ENCODE measurements at places on chromosomes 5 and 9.

- peak; percentile 35 for DNase-seq
These were observed at the start of gene PCDHB3 for GRCh38 chr5:141100243-141100805. Gene PCDHB3 (plus strand): TSS chr5:141100473. CDS start chr5:141100650, 177 bp downstream.

DNA sequence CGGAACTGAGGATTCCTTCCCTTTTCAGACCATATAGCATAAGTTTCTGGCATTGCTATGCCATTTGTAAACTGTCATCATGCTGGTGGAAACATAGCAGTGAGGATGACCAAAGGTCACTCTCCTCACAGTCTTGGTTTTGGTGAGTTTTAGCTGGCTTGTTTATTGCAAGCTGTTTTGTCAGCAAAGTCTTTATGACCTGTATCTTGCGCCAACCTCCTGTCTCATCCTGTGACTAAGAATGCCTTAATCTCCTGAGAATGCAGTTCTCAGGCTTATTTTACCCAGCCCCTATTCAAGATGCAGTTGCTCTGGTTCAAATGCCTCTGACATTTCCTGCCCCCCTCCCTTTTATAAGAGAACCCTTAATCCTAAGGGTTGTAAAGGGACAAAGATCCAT is 26.7 kb upstream of the GRIA1 start:
- DNase-seq: no peak

GRCh38 chr9:7171396-7172153 is 413.8 kb downstream of the KDM4C start:
- DNase-seq: no peak

GRCh38 chr5:168691891-168692290 is 112.7 kb upstream of the PANK3 start:
- no peak for DNase-seq

- DNase-seq: no peak
These were observed 21.3 kb upstream of the GLRX start for GRCh38 chr5:95843733-95844223.

DNA sequence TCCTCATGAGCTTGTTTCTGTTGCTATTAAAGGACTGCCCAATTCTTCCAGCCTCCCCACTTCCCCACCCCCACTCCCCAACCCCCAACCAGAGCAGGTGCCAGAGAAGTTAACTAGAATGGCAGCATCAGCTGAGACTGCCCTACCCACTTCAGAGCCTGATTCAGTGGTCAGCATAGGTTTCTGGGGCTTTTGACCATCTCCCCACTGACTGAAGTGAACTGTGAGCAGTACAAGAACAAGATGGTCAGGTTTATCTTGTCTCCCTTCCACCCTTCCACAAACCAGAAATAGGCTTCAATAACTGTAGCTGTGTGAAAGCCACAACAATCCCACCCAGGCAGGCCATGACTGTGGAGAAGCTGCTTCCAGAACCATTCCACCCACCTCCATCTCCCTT is 289.4 kb upstream of the SLC24A2 start:
- no peak for DNase-seq

DNA sequence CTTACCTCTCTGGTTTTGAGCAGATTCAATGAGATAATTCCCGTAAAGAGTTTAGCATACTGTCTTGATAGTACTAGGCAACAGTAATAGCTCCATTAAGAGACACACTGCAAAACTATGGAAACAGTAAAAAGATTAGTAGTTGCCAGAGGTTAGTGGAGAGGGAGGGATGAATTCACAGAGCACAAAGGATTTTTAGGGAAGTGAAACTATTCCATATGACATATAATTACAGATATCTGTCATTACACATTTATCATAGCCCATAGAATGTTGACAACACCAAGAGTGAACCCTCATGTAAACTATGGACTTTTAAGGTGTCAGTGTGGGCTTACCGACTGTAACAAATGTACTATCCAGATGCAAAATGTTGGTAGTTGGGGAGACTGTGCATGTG is 176.4 kb upstream of the PLCXD3 start:
- DNase-seq: no peak

GRCh38 chr5:135741040-135741439 is 93.4 kb upstream of the SLC25A48 start:
- DNase-seq: no peak

DNA sequence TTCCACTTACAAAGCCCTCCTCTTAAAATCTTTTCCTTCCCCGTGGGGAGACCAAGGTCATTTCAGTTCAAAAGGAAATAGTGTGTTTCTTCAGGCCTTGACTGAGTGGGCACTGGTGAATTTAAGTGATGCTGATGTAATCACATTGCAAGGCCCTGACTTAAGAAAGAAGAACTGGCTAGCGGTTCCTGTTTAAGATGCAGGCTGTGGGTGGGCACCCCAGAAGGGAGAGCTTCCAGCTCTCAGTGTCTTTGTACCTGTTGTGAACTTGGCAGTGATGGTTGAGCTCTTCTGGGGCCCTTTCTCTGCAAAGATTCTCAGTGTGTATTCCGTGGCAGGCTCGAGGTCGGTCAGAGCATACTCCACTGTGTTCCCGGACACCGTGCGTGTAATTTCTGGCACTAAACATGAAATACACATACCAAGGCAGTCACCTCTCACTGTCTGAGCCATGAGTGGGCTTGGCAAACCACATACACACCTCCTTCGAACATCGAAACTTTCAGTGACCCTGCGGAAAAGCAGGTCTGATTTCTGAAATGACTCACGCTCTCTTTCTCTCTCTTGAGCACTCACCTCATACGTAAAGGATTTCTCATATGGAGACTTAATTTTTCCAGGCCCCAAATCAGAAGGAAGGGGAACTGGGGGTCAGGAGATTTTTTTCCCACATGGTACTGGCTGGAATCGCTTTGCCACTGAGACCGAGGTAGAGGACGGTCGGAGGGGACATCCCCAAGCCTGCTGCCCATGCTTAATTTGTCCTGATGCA is 81.9 kb downstream of the TNC start:
- no peak for DNase-seq

- DNase-seq: no peak
These were observed 10.5 kb upstream of the OLFM1 start for GRCh38 chr9:135076876-135077430.

DNA sequence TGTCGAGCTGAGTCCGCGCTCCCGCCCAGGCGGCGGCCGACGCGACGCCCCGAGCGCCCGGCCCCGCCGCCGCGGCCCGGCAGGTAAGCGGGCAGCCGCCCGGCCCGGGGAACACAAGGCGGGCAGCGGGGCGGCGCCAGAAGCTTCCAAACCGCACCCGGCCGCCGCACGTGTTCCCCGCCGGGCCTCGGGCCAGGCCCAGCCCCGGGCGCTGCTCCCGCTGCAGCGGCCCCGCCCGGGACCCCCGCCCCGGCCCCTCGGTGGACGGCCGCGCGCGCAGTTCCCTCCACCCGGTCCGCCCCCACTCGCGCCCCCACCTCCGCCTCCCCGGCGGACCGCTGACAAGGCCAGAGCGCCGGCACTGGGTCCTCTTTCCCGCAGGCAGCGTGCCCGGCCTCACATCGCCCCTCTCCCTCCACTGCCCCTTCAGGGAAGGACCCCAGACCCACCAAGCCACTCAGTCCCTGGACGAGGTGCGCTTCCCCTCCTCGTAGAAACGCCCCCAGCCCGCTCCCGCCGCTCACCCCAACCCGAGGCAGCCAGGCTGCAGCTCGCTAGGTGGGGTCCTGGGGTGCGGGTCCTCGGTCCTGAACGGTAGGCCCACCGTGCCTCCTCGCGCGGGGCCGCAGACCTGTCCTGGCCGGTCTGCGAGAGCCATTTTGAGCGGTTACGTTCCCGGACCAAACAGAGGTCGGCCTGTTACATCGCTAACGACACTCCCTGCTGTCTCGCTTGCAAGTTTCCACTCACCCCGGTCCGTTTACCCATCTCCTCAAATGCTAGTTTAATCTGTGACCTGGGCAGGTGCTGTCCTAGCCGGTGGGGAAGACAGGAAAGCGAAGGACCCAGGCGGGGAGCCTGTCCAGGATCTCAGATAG is 475 bp downstream of the WDR5 start:
- peak; percentile 28 for DNase-seq

DNA sequence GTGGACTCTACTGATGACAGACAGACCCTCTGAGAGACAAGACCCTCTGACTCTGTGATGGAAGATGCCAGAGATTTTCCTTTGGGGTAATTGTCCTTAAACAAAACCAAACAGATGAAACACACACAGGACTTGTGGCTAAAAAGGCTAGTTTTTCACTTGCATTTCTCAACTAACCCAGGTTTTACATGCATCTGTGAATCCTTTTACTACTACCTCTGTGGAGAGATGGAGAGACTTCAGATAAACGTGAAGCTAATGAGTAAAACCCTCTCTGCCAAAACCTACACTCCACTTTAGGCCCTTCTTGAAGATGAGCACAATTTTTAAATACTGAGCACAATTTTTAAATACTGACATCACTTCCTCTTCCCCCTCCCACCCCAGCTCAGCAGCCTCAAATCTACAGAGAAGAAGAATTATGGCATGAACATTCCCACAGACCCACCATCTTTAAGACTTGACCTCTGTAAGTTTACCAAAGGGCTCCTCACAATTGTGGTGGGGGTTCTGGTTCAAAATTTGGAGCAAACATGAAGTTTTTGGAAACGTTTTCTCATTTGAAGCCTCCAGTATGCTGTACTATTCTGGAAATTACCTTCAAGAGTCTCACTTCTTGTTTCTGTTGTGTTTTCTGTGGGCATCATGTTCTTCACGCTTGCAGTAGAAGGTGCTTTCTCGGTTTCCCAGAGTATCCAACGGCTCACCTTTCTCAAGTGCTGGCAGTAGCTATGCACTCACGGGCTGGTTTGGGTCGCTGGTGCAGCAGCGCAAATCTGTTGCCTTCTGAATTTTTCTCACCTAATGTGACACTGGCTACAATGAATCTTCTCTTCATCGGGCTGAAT is 42.7 kb downstream of the ACER2 start:
- no peak for DNase-seq

GRCh38 chr5:159337016-159337955 is 7.0 kb upstream of the IL12B start:
- DNase-seq: no peak

GRCh38 chr9:91948597-91949391 is 1.2 kb downstream of the ROR2 start:
- no peak for DNase-seq

DNA sequence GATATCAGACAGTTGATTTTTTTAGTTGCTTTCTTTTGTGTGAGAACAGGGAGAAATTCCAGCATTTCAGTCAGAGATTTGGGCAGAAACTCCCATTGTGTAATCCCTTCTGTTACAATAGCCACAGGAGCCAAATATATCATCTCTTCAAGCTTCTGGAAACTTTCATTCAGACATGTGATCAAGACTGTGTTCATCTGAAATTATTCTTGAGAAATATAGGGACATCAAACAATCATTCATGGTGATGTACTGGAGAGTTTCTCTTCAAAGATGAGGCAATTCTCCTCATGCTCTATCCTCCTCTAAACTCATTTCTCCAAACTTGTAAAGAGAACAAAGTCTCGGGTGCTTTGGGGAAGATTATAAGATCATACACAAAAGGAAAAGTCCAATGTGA is 35.2 kb upstream of the CSNK1G3 start:
- no peak for DNase-seq

DNA sequence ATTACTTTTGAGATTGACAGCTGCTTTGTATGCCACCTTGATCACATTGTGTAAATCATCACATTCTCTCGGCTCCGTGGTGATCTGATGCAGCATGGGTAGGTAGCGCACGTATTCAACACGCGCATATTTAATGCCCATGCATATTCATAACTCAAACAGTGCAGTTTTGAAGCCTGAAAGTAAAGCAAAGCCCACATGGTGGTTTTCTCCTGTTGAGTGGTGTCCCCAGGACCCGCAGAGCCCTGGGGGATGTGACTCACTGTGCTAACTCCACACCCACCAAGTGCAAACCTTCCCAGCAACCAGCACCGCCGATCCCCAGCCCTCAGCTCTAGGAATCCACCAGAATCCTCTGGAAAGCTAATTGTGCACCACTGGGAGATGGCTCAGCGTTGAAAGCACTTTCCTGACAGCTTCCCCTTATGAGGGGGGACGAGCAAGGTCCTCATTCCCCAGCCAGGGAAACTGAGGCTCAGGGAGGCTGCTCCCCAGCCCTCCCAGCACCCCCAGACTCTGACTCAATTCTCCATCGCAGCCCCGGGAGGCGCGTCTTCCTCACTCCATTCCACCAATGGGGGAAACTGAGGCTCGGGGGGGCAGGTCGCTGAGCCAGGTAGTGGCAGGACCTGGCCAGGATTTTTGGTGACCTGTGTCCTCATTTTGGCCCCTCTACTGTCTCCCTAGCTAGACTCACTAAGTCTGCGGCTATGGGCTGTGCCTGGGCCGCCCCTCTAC is 46.4 kb downstream of the SARDH start:
- no peak for DNase-seq

DNA sequence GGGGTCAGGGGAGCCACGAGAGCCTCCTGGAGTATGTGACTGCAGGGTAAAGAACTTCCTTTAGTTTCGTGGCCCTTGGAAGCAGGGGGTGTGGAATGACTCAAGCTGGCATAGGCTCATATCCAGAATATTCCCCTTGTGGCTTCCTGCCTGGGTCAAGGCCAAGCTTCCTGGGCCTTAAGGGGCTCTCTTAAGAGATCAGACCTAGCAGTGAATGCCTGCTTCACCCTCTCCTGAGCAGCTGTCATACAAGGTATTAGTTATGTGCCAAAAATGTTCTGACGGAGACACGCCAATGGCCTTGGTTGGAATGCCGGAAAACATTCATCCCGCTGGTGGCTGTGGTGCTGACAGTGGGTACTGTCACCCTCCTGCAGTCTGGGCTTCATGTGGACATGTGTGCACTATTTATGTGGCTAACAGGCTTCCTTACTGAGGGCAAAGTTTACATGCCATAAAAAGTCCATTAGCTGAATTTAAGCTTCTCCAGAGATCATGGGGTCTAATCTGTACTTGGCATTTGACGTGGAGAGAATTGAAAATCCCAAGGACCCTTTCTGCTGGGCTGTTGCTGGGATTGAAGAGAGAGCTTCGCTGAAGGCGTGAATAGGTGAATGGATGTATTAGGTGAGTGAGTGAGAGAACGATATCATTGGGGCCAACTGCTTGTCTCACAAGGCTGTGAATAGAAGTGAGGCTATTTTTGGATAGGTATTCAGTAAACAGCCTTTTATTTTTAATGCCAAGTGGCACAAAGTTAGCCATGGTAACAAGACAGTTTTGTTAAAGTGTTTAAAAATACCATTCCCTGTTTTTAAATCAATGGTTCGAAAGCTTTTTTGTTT is 156.8 kb downstream of the MACROH2A1 start:
- DNase-seq: no peak

Data from lung microvascular endothelial cell (primary cell).